RCC 7860 (cell line): ENCODE measurements at places on chromosomes 3 and 15.

- DNase-seq = peak; percentile 83
Observed at GRCh38 chr15:47750030-47750739, 32.9 kb downstream of the SEMA6D start.

DNA sequence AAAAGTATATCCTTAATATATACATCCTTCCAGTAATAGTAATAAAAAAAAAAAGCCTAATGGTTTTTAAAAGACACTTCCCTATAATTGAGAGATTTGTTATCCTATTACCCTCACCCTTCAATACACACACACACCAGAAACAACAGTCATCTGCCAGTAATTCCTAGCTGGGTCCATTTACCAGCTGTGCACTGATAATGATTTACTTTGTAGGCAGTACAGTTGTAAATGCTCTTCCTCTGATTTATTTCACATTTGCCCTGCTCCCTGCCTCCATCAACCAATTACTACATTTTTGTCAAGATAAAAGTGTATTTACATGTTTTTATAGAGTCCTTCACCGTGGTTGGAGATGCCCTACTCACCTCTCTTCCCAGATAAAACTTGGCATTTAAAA, 12.4 kb downstream of the TPM1 start:
- DNase-seq = peak; percentile 50

DNA sequence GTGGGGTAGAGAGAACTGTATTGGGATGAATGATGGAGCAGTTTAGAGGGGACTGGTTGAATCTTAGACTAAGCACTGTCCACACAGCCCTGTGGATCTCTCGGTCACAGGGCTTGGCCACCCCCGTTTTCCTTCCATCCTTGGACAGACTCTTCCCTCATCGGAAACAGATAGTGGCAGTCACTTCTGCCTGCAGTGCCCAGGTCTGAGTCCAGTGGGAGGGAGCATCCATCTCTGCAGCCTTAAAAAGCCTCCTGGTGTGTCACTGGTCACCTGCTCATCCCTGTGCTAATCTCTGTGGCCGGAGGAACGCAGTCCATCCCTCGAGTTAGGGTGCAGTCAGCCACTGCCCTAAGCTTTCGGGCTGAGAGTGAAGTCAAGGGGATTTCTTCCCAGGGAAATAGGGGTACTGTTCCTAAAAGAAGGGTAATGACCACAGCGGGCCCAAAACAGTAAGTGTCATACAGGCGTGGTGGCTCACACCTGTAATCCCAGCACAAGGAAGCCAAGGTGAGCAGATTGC, 32.0 kb downstream of the PLA2G4D start:
- no peak for DNase-seq

DNA sequence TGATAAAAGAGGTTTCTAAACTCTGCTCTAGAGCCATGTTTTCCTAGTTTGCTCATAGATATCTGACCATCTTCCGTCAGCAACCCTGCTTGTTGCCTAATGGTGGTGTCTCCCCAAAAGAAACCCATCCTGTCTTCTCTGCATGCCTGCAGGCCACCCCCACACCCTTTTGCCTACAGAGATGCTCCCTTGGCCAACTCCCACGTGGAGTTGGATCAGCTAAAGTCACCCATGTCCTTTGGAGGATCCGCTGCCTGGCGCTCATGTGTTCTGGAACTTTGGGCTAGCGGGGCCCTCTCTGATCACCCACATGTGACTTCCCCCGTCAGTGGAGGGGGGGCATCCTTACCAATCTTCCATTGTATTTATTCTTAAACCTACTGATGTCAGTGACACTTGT, 185.6 kb downstream of the ADAMTS17 start:
- no peak for DNase-seq

DNA sequence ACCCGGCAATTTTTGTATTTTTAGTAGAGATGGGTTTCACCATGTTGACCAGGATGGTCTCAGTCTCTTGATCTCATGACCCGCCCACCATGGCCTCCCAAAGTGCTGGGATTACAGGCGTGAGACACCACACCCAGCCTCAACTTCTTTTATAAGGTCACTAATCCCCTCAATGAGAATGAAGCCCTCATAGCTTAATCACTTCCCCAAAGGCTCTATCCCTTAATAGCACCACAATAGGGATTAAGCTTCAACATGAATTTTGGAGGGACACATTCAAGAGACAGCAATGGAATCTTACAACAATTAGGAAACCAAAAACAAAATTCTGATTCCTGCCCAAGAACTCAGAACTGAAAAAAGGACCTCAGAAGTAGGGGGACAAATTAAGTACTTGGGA, 126.8 kb downstream of the ATP1B3 start:
- no peak for DNase-seq

DNA sequence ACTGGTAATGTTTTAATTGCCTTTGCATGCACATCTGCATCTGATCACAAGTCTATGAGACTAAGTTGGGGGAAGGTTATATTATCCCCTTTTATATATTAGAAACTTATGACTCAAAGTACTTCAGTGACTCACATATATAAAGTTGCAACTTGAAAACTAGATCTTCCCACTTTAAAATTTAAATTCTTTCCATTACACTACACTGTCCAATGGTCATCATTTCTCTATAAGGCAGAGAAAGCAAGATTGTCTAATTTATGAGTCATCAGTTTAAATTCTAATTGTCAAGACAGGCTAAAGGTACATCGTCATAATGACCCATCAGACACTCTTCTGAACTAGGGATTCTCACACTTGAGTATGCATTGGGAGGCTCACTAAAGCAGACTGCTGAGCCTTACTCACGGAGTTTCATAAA, 37.9 kb downstream of the CPA3 start:
- no peak for DNase-seq

- DNase-seq = no peak
Observed at GRCh38 chr15:46354443-46354842, 719.6 kb downstream of the SQOR start.

- DNase-seq = no peak
Observed at GRCh38 chr15:42736178-42736792, 643 bp downstream of the CDAN1 start.

DNA sequence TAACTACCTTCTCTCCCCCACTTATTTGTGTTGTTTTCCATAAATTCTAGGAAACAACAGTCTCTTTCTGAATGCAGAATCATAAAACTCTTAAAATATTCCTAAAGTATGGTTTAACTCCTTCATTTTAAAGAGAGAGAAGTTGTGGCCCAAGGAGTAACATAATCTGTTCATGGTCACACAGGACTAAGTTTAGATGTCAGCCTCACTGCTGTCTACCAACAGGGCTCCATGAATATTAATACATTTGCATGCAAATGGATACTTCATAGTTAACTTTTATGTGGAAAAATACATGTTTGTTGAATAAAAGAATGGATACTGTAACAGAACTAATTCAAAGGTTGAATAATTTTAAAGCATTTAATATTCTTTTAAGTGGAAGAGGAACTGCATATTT, 18.5 kb upstream of the IL1RAP start:
- no peak for DNase-seq

DNA sequence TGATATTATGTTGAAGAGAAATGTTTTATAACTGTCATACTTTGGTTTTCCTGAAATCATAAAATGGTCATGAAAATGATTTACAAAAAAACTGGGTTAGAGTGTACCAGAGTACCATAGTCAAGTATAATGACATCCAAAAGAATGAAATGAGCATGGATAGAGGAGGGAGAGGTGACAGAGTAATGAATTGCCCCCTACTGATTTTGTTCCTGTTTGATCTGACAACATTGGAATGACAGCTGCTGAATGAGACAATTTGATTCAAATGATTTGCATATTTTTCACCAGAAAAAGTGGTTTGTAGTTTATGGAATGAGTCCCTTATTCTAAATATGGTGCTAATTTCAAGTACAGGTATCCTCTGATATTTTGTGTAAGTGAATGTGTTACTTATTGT, 271.7 kb downstream of the CNTN4 start:
- no peak for DNase-seq

DNA sequence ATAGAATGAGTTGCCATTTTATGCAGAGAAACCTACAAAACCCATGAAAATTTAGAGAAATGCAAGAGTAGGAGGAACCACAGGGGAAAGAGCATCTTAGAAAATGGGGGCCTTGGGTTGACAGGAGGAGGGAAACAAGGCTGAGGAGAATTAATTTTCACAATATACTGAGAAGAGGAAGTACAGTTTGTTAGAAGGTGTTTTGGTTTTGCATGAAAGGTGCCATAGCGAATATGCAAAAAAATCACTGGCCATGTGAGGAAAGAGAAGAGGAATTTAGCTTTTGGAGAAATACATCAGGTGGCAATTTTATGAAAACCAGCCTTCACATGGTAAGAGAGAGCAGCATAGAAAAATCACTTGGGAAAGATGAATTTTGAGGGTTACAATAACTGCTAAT, 413.9 kb upstream of the C2CD4B start:
- DNase-seq = no peak

DNA sequence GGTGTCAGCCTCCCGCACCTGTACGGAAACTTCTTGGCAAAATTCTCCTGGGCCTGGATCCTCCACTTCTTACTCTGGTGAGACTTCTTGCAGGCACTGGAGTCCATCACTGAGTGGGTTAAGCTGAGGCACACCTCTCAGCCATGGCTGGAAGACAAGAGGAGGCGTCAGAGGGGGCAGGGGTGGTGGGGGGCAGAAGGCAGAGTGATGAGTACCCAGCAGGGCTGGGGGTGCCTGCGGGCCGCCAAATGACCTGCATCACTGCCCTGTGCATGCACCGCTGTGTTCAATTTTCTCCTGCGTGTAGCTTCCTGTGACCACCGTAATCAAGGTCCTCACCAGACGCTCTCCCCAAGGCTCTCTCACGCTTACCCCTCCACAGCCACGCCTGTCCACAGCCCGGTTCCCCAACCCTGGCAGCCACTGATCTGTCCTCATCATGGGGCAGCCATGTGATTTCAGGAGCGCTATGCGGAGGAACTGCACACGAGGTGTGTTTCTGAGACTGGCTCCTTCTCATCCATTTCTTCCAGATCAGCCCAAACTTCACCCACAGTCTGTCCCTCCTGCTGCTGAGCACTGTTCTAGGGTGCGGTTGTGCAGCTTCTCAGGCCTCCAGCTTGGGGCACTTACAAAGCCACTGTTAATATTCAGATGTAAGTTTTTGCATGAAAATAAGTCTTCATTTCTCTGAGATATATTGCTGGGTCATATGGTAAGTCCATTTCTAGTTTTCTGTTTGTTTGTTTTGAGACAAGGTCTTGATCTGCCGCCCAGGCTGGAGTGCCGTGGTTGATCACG, 5.2 kb downstream of the C3orf22 start:
- DNase-seq = no peak

- DNase-seq = no peak
Observed at GRCh38 chr3:116863822-116864589, 154.4 kb downstream of the TUSC7 start.

DNA sequence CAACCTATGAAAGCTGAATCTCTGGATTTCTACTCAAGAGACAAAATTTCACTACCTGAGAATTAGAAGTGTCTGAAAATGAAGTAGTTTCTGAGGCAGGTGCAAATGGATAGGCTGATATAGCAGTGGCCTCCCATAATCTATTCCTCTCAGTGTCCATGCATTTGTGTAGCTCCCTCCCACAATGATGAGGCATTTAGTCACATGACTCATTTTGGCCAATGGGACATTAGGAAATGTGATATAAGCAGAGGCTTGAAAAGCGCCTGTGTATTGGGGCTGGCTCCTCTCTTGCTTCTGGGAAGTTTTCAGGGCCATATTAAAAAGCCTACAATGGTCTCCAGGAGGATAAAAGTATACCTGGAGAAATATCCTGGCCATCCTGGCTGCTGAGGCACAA, 79.7 kb upstream of the MRPL3 start:
- no peak for DNase-seq

GRCh38 chr3:121654493-121655385, 6.0 kb downstream of the HCLS1 start:
- no peak for DNase-seq

GRCh38 chr15:65085990-65086679, 9.6 kb downstream of the KBTBD13 start:
- DNase-seq = peak; percentile 18

- DNase-seq = no peak
Observed at GRCh38 chr3:48445277-48445882, 1.2 kb upstream of the ATRIP start.

DNA sequence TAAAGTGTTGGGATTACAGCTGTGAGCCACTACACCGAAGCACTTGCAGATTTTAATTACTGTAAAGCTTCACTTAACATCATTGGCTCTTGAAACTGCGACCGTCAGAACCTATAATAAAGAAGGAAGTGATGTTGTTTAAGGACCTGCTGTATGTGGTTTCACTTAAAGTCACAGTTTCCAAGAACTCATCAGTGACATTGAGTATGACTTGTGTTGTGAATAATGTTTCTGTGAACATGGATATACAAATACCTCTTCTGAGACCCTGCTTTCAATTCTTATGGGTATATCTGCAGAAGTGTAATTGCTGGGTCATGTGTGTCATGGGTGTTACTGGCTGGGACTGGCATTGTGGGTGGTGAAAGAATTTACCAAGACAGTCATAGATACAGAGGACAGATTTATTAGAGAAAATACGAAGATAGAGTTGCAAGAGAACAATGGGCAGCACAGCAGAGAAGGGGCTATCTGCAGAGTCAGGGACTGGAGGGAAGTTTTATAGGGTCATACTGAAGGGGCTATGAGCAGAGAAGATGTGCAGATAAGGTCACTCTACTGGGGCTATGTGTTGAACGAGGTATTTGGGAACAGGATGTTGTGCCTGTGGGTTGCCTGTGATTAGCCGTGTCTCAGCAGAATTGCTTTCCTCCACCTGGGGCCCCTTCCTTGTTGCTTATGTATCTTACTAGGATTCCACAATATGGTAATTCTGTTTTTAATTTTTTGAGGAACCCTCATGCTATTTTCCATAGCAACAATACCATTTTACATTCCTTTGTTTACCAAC, 4.5 kb downstream of the NDUFB5 start:
- no peak for DNase-seq

GRCh38 chr3:197371591-197372046, 73.2 kb upstream of the DLG1 start:
- DNase-seq = no peak

GRCh38 chr3:178586076-178586475, 49.8 kb downstream of the KCNMB2 start:
- DNase-seq = no peak
